ENCODE measurements at places on chromosomes 16 and 17.

GRCh38 chr17:41547921-41548843 is 20.1 kb upstream of the KRT19 start:
- no peak for DNase-seq

- DNase-seq, result no peak
Observed at GRCh38 chr17:60817192-60817591, 139.5 kb downstream of the BCAS3 start.

DNA sequence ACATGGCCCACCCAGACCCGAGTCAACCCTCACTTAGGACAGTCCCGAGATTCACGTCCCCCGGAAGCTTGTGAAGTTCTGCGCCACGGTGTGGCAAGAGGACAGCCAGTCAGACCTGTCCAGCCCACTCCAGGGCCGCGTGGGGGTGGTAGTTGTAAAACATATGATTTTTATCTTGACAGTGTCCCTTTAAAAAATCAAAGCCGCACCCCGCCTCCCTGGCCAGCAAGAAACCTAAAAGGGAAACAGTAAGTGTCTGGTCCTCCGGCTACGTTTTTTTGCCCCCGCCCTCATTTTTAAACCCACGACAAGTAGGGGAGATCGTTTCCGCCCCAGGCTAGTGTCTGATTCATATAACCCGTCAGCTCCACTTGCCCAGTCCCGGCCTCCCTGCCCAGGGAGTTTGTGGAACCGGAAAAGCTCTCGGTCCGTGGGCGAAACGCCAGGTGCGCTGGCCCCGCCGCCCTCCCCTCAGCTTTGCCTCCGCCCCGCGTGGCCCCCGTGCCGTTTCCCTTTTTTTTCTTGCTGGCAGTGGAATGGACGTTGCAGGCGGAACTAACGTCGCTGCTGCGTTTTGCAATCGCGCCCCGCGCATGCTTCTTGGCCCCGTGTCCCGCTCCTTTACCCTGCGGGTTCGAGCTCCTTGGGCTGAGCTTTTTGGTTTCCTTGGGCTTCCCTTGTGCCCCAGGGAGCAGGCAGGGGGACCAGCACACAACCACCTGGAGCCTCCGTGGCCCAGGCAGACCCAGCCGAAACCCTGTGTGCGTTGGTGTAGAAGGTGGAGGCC is 13.3 kb upstream of the NUDT16L1 start:
- DNase-seq, result no peak

- DNase-seq, result no peak
Observed at GRCh38 chr16:88070989-88071625, 119.9 kb downstream of the BANP start.

GRCh38 chr17:4161192-4161966 is 18.4 kb downstream of the CYB5D2 start:
- no peak for DNase-seq

- no peak for DNase-seq
Observed at GRCh38 chr16:67441271-67441753, 10.4 kb downstream of the HSD11B2 start.

GRCh38 chr16:47150067-47150466 is 6.3 kb upstream of the NETO2 start:
- DNase-seq, result no peak

DNA sequence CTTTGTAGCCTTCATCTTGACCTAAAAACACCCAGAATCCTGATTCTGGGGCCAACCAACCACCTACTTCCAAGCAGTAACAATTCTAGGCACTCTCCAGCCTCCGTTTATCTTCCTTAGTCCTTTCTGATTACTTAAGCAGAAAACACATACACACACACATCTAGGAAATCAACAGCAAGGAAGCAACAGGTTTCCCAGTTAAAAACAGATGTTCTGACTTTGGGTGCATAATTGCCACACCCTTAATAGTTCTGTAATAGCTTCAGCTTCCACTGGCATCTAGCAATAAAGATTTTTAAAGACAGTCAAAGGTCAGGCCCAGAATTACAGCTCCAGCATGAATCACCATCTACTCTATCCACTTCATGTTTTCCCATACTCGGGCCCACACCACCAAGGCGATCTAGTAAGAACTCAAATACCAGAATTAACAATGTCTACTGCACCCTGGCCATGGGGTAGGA is 2.6 kb downstream of the ARHGAP17 start:
- DNase-seq, result no peak

DNA sequence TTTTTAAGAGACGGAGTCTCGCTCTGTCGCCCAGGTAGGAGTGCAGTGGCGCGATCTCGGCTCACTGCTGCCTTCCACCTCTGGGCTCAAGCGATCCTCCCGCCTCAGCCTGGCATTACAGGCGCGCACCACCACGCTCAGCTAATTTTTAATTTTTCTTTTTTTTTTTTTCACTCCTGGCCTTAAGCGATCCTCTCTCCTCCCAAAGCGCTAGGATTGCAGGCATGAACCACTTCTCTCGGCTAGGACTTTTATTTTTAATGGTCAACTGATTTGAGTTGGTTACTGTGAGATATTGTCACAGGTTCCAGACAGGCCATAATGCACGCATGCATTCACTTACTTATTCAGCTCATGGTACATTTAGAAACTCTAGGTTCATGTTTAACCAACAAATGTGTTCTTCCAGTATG is 888 bp downstream of the PIGW start:
- no peak for DNase-seq

Data from skin of body (tissue), 3 donors.